Fibroblast of skin of right biceps (primary cell): ENCODE measurements at places on chromosomes 4 and X.
A peak's percentile ranks its signal among the peaks of the same experiment; 100 is the strongest.

- DNase-seq: peak; percentile 59
These were observed 117.3 kb upstream of the NOCT start for GRCh38 chr4:138898282-138898681.

- DNase-seq: no peak
These were observed 106.6 kb upstream of the NRK start for GRCh38 chrX:105715746-105716145.

DNA sequence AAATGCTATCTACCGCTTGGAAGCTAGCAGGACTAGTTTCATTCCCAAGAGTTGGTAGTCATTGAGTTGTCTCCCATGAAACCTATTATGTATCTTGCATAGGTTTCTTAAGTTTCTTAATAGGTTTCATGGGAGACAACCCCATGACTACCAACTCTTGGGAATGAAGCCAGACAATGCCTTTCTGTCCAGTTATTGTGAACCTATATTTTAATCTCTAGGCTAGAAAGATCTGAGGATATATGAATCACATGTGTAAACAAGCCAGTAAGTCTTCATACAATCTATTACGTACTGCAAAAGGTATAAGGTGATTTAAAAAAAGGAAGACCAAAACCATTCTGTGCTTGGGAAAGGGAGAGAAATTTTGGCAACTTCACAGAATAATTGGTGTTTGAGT is 162.6 kb downstream of the INPP4B start:
- DNase-seq: no peak

DNA sequence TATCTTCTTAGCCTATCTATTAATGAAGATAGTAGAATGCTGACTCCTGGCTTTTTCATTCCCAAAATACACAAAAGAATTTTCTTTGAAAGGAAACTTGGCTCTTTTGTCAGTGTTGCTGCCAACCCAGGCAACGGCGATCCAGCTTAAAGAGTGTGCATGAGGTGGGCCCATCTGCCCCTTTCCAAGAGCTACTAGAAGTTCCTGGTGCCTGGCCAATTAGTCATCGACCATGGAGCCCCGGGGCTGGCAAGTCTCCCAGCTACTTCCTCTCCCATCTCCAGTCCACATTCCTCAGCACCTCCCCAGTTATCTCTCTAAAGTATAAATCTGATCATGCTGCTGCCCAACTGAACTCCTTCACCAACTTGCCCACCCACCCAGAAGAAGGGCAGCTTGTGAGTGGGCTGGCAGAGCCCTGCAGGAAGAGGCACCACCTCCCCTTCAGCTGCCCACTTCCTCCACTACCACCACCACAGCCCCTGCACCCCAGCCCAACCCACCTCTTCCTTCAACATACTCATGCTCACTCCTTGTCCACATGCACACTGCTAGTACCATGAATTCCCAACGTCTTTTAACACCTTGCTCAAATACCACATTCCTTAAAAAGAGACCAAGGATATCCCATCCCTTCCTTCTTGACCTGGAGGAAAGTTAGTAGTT is 158.2 kb upstream of the MAP3K15 start:
- peak; percentile 97 for DNase-seq

- DNase-seq: peak; percentile 21
These were observed 2.7 kb upstream of the PYURF start for GRCh38 chr4:88526221-88526815.

DNA sequence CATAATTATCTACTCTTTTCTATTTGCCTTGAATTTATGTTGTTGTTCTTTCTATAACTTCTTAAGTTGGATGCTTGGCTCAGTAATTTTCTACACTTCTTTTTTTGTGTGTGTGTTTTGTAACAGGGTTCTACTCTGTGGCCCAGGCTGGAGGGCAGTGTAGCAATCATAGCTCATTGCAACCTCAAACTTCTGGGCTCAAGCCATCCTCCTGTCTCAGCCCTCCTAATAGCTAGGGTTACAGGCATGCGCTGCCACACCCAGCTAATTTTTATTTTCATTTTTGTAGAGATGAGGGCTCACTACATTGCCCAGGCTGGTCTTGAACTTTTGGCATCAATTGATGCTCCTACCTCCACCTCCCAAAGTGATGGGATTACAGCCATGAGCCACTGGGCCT is 20.7 kb upstream of the UCHL1 start:
- no peak for DNase-seq

- DNase-seq: no peak
These were observed 19.5 kb upstream of the CCKAR start for GRCh38 chr4:26509681-26510333.

DNA sequence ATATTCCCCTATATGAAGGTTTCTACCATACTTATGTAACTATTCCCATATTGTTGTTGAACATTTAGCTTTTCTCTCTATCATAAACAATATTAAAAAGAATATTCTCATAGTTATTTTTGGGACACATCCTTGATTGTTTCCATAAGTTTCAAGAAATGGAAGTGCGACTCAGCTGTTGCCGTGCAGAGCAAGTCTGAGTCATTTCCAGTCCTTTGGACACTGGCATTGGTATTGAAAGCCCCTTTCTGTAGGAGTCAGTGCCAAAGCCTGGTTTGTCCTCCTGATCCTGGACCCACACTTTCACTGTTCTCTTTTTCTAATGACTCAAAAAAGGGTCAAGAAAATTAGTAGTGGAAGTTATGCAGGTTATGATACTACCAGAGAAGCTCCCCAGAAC is 108.3 kb upstream of the DIAPH2 start:
- peak; percentile 20 for DNase-seq

DNA sequence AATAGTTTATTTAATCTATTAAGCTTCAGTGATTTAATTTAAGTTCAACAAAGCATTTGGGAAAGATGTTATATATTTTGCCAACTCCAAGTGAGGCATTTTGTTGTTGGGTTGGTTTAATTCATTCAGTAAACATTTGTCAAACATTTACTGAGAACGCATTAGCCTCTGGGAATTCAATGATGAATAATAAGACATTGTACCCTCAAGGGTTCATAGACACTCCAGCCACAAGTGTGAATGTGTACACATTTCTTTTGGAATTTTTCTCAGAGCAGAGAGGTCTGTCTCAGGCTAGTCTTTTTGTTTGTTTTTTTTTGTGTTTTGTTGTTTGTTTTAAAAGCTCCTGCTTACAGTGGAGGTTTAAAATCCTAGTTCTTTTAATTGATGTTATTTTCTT is 203.9 kb downstream of the SOWAHB start:
- DNase-seq: no peak

DNA sequence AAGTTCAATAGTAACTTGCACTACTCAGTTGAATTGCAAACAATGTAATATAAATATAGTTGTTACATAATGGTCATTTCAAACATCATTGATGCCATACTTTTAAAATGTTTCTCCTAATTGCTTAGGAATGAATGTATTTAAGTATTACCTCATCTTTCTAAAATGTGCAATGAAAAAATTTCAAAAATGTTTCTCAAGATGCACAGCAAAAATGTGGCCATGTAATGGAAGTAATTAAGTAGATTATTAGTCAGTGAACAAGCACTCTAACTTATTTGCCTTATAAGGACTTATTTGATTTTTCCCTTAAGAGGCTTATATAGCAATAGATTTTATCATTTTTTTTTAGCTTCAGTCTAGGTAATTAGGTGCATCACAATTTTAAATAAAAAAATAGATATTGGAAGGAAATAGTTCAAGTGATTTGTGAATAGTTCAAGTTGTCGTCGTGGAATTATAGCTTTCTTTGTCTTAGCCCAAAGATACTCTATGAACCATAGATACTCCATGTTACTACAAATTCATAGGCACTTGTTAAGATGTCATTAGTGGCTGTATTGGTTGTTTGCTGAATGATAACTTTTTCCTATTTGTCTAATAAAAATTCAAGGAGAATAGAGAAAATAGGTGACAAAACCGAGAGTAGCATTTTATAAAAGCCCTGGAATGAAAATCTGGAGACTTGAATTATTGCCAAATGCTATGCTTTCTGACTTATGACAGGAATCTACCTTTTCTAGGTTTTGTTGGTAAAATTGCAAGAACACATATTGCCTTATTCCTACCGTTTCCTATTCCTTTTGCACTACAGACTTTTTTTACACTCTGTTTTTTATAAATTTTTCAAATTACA is 118.5 kb downstream of the TLL1 start:
- DNase-seq: peak; percentile 81

DNA sequence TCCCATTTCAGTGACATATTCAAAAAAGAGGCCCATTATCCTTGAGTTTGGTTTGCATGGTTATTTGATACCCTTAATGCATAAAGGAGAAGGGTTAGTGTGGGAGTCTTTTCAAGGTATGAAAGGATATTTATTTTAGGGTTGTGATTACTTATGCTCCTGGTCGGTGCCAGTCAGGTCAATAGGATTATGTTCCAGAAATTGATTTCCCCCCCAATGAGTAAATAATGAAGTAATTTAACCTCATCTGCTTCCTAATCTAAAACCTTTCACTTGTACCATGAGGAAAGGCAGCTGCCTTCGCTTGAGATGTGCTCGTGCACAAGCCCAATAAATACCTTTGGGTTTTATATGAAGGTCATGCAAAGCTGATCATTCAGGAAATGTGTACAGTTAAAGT is 55.0 kb upstream of the NR0B1 start:
- no peak for DNase-seq

GRCh38 chr4:76311896-76312331 is 5.4 kb downstream of the STBD1 start:
- DNase-seq: no peak

DNA sequence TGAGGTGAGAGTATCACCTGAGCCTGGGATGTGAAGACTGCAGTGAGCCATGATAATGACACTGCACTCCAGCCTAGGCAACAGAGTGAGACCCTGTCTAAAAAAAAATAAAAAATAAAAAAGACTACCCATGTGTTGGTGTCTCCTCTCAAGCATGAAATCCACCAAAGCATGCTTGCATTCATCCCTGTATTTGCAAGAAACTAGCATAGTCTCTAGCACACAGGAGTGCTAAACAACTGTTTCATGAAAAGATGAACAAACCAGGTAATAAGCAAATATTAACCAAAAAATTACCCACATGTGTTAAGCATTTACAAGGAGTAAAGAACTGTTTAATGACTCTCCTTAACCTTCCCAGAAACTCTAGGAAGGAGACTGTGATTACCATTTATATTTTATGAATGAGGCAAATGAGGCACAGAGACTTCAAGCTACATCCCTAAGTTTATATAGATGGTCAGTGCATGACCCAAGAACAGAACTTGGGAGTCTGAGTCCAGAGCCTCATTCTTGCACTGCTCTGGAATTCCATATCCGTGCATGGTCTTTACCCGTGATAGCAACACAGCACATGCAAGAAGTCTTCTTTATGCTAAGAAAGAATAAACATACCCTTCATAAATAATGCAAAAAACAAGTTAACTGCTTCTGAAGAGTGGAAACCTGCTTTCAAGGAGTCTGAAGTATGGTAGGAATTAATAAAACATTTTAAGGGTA is 186.1 kb upstream of the STS start:
- no peak for DNase-seq

DNA sequence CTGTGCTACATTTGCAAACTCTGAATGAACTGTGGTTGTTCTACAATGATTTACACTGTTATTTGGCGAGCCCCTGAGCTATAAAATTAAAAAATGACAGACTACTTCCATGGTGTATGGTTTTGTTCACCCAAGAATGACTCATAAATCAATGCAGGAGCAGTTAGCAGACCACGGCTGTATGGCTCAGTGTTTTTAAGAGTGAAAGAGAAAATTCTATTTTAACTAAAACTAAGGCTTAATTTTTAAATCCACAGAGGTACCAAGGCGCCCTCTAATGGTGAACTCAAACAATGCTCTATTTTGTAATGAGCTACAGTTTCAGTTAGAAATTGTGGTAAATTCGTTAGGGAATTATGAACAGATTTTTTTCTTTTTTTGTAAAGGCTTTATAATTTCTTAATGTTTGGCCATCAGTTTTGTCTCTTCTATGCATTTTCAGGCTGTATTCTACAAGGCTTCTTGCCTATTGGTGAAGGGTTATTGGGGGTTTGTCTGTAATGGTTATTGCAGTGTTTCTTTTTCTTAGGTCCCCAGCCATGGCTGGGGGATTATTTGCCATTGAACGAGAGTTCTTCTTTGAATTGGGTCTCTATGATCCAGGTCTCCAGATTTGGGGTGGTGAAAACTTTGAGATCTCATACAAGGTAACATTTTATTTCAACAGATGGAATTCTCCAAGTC is 32.5 kb downstream of the HMGB2 start:
- peak; percentile 69 for DNase-seq

GRCh38 chr4:75142382-75142781 is 209.5 kb downstream of the PARM1 start:
- DNase-seq: peak; percentile 80

GRCh38 chr4:38062088-38062775 is 102.0 kb downstream of the PTTG2 start:
- peak; percentile 76 for DNase-seq

- peak; percentile 11 for DNase-seq
These were observed 53.9 kb upstream of the HEPH start for GRCh38 chrX:66110112-66110511.

DNA sequence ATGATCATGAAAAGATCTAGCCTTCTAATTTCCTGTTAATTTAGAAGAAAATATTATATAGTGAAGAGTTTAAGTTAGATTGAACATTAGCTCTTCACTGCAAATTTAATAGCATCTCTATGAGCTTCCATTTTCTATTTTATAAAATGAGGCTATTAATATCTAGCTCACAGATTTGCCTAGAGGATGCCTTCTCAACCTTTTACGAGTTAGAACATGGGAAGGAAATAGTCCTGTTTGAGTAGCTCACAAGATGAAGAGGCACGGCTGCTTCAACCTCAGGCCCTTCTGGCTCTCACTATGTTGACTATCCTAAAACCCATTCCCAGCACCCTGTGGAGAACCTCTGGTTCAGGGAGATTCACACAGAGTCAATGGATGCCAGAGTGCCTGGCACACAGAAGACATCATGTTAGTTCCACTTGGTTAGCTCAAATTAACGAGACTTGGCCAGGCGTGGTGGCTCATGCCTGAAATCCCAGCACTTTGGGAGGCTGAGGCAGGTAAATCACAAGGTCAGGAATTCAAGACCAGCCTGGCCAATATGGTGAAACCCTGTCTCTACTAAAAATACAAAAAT is 97.9 kb upstream of the GUCY1A1 start:
- no peak for DNase-seq

DNA sequence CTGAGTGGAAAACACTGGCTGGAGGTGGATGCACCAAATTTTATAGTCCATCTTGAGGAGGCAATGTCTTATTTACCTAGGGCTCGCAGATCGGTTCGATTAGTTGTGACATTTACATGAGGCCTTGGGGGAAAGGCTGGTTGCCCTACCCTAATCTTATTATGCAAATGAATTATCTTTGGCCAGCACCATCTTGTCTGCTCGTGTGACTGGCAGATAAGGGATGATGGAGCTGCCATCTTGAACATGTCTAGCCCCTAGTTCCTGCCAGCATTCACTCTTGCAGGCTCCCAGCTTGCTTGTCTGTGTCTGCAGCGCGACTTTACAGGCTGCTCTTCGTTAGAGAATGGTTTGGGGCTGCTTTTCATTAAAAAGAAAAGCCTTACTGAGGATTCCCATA is 61.9 kb downstream of the SEC24B start:
- DNase-seq: no peak

- no peak for DNase-seq
These were observed 524.7 kb downstream of the SPRY1 start for GRCh38 chr4:123921339-123921738.

GRCh38 chr4:77268108-77268507 is 111.1 kb downstream of the CCNG2 start:
- no peak for DNase-seq
